Metanephros (tissue), 2 donors: ENCODE measurements at places on chromosomes 7 and 10. TPM values are rescaled to one million over a fixed set of nuclear protein-coding genes. Genes with fewer than 3 reads are reported as not detected.

UBN2 gene
- total RNA-seq: 16.0 TPM

GPNMB gene
- 31.2 TPM for total RNA-seq

MTPN gene
- total RNA-seq: 154 TPM

DRGX gene
- total RNA-seq: not detected

CAMK1D gene
- 12.6 TPM for total RNA-seq

PNLIPRP2 gene
- not detected for total RNA-seq

CYP2C9 gene
- total RNA-seq: 2.9 TPM

CRHR2 gene
- total RNA-seq: 0.64 TPM

CCZ1B gene
- 54.7 TPM for total RNA-seq

NUTM2D gene
- total RNA-seq: 5.0 TPM

ERVW-1 gene
- not detected for total RNA-seq

CALHM3 gene
- not detected for total RNA-seq

CNNM1 gene
- 1.8 TPM for total RNA-seq

ATOH7 gene
- 1.5 TPM for total RNA-seq

AKAP9 gene
- total RNA-seq: 90.4 TPM

GDF2 gene
- not detected for total RNA-seq

GHRHR gene
- not detected for total RNA-seq

DLX5 gene
- 0.29 TPM for total RNA-seq

NUPR2 gene
- 3.0 TPM for total RNA-seq

SYT15 gene
- total RNA-seq: 2.7 TPM

GIMAP6 gene
- total RNA-seq: 18.9 TPM

FAM25A gene
- total RNA-seq: not detected

CCDC172 gene
- total RNA-seq: not detected

ACSM6 gene
- 0.12 TPM for total RNA-seq
